Adrenal gland (tissue), 19 donors: ENCODE measurements at places on chromosomes 16 and 17.
A peak's percentile ranks its signal among the peaks of the same experiment; 100 is the strongest.

DNA sequence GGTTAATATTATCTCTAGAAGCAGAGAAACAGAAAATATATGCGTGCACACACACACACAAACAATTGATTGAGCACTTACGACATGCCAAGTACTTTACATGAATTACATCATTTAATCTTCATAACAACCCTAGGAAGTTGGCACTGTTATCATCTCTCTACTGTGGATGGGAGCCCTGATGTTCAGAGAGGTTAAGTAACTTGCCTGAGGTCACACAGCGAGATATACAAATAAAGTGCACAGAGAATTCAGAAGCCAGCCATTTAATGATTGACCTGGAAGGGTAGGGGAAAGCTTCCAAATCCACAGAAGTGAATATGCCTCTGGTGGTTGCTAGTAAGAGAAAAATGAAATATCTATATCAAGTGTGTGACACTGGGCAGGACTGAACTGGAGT, 37.5 kb upstream of the GPR139 start:
- no peak overlapping the region for H3K27ac ChIP-seq
- no peak overlapping the region for H3K4me3 ChIP-seq
- DNase-seq, result no peak
- no peaks in the 10 kb centered on the region for H3K4me1 ChIP-seq

DNA sequence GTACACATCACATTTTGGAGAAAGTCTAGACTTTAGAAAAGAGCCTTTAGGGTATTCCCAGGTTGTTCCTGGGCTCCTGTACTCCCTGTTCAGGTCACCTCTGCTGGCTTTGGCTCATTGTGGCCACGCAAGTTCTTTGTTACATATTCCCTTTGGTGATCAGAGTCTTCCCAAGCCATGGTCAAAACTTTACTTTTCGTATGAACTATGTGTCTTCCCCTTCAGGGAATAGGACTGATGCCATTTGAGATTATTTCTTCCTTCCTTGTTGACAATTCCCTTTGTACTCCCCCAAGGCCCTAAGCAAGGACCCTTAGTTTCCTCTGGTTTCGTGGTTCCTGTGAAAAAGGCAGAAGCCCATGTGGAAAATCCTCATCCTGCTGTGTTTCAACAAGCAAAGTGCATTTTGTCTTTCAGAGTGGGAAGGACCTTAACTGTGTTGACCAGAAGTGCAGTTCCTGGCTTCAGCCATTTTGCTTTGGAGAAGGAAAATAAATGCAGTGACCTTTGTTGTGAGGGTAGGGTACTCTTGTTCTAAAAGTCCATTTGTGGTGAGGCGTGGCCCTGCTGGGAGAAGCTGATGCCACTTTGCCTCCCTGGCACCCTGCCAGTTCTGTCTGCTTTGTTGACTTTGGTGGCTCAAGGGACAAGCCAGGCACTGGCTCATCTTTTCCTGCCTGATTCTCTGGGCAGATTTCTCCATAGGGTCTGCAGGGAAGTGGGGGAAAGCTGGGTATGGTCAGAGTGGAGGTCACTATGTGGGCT, 55.1 kb downstream of the ZNRF1 start:
- H3K36me3 ChIP-seq, result no peaks in the 10 kb centered on the region
- peaks cover 13% of the 10 kb centered on the region for H3K4me1 ChIP-seq
- peak; percentile 72 for DNase-seq
- H3K27ac ChIP-seq, result no peak overlapping the region
- no peak overlapping the region for H3K4me3 ChIP-seq

DNA sequence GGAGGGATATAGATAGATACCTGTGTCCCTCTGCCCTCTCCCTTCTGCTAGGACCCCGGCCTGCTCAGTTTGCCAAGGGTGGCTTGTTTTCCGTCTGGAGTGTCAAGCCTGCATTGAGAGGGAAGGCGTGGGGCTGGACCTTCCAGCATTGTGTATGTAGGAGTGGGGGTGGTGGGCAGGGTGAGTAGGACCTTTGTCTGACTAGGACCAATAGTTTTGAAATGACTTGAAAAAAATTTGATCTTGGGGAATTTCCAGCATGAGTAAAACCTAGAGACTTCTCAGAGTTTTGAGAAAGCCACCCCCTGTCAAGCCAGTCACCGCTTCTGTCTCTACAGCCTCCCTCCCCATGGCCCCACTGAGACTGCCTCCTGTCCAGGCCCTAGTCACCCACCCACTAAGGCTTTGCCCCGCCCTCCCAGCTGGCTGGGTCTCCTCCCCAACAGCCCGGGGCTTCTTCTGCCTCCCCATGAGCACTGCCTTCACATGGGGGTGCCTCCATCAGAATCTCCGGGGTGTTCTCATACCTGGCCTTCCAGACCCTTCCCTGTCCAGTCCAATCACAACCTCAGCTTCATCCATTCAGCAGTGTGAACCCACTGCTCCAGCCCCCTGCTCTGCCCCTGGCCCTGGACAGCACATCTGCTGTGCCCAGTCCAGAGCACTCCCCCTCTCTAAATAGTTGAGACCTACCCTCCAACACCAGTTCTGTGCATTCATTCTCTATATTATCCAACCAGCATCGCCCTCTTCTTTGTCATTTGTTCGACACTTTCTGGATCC, 207.0 kb downstream of the MSI2 start:
- H3K27me3 ChIP-seq, result no peaks in the 10 kb centered on the region
- peak overlapping the region; percentile 79 for H3K27ac ChIP-seq
- H3K4me1 ChIP-seq, result peaks cover 9% of the 10 kb centered on the region
- no peaks in the 10 kb centered on the region for H3K36me3 ChIP-seq
- DNase-seq, result no peak
- no peak overlapping the region for H3K4me3 ChIP-seq

- H3K4me1 ChIP-seq, result no peaks in the 10 kb centered on the region
- H3K27me3 ChIP-seq, result no peaks in the 10 kb centered on the region
- H3K4me3 ChIP-seq, result no peak overlapping the region
- no peak overlapping the region for H3K27ac ChIP-seq
These were observed 46.1 kb upstream of the NLK start for GRCh38 chr17:27996202-27997043.

GRCh38 chr17:77666881-77667395, 291.6 kb upstream of the TNRC6C start:
- no peaks in the 10 kb centered on the region for H3K4me1 ChIP-seq
- DNase-seq, result no peak
- no peak overlapping the region for H3K27ac ChIP-seq
- H3K27me3 ChIP-seq, result no peaks in the 10 kb centered on the region
- no peaks in the 10 kb centered on the region for H3K36me3 ChIP-seq

DNA sequence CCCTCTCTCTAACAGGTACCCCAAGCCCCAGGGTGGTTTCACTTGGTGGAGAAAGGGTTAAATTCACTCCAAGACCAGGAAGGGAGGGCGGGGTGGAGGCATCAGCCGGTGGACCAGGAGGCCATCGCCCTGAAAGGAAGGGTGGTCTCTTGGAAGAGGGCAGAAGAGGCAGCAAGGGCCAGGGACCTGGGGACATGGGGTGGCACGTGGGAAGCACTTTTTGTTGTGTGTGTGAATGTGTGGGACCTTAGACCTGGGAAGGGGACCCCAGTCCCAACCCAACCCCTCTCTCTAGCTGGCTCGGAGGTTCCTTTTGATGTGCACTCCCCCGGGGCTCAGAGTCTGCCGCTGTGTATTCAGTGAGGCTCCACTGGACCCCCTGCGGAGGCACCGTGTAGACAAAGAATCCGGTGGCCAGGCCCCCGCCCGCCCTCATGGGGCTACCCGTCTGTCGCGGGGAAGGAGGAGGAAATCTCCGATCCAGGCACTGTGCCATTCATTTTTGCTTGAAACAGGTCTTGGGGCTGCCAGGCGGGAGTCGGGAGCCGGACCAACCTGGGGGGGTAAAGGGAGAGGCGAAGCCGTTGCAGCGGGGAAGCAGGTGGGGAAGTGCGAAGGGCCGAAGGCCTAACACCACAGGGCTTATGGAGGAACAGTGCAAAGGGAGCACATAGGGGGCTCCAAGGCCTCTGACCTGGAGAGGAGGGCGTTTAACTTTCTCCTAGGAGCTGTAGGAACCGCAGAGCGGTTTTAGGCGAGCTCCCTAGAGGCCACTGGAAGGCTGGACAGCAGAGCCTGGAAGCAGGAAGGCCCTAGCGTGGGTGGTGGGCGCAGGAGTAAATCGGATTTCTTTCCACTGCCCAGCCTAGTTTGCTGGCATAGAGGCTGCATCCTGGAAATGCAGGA, 3.2 kb upstream of the WNT3 start:
- peaks cover 58% of the 10 kb centered on the region for H3K27me3 ChIP-seq
- no peak overlapping the region for H3K4me3 ChIP-seq
- H3K27ac ChIP-seq, result no peak overlapping the region
- no peak for DNase-seq

DNA sequence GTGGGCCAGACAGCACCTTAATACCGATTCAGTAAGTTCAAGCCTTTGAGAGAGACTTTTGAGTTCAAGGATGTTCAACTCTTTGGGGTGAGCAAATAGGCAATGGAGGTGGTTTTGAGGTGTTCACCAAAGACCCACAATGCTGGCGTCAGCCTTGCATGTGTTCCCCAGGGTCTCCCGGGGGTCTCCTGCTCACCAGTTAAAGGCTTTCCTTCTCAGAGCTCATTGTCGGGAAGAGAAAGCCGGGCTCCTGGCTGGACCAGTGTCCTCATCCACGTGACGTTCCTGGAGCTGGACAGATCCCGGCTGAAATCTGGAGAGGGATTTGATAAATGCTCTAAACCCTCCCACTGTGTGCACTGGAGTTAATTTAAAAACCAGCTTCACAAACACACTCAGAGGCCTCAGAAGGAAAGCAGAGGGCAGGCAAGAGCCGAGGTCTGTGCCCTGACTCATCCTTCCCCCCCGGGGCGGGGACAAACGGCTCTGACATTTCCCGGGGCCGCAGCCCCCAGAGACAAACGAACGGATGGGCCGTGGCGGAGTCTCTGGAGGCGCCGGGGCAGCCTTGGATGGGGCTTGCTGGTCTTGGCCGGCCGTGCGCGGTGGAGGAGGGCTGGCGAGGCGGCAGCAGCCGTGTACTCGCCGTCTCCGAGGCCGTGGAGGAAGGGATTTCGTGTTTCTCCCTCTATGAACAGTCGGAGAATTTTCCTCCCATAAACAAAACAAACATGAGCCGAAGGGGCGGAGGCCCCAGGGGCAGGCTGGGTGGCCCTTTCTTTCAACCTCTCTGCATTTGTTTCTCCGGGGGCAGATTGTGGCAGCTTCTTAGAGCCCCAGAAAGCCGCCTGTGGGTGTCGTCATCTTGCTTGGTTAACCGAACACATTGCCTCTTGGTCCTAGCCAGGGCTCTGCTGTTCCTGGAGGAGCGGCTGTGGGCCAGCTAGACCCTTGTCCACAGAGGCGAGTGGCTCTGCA, 94.2 kb downstream of the NTN1 start:
- no peaks in the 10 kb centered on the region for H3K4me1 ChIP-seq
- peak; percentile 28 for DNase-seq
- H3K36me3 ChIP-seq, result no peaks in the 10 kb centered on the region

GRCh38 chr16:83586461-83587200, 221.1 kb upstream of the HSBP1 start:
- no peaks in the 10 kb centered on the region for H3K4me1 ChIP-seq
- H3K4me3 ChIP-seq, result no peak overlapping the region
- H3K36me3 ChIP-seq, result no peaks in the 10 kb centered on the region
- no peak overlapping the region for H3K27ac ChIP-seq
- no peaks in the 10 kb centered on the region for H3K27me3 ChIP-seq
- DNase-seq, result no peak

GRCh38 chr16:50696575-50697420, 3.4 kb downstream of the NOD2 start:
- no peaks in the 10 kb centered on the region for H3K36me3 ChIP-seq
- H3K27ac ChIP-seq, result no peak overlapping the region
- DNase-seq, result peak; percentile 84
- peaks cover 12% of the 10 kb centered on the region for H3K4me1 ChIP-seq
- no peaks in the 10 kb centered on the region for H3K27me3 ChIP-seq

GRCh38 chr16:4018391-4018790, 97.9 kb downstream of the ADCY9 start:
- no peak overlapping the region for H3K27ac ChIP-seq
- no peak for DNase-seq
- H3K27me3 ChIP-seq, result no peaks in the 10 kb centered on the region
- no peak overlapping the region for H3K4me3 ChIP-seq
- no peaks in the 10 kb centered on the region for H3K4me1 ChIP-seq
- no peaks in the 10 kb centered on the region for H3K36me3 ChIP-seq

DNA sequence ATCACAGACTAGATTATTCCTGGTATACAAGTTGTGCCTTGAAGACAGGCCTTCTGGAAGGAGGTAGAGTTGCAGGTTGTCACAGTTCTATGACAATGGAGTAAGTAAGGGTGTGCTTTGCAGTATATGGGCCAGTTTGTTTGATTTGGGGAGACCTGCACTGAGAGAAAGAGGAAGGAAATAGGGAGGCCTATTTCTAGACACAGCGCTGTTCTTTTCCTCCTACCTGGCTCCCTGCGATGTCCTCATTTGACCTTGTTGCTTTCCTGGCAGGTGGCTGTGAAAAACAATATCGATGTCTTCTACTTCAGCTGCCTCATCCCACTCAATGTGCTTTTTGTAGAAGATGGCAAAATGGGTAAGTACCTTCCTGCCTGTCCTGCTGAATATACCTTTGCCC, 22.5 kb upstream of the RASL10B start:
- H3K4me1 ChIP-seq, result peaks cover 20% of the 10 kb centered on the region
- no peaks in the 10 kb centered on the region for H3K27me3 ChIP-seq
- peaks cover 17% of the 10 kb centered on the region for H3K36me3 ChIP-seq
- no peak overlapping the region for H3K4me3 ChIP-seq

DNA sequence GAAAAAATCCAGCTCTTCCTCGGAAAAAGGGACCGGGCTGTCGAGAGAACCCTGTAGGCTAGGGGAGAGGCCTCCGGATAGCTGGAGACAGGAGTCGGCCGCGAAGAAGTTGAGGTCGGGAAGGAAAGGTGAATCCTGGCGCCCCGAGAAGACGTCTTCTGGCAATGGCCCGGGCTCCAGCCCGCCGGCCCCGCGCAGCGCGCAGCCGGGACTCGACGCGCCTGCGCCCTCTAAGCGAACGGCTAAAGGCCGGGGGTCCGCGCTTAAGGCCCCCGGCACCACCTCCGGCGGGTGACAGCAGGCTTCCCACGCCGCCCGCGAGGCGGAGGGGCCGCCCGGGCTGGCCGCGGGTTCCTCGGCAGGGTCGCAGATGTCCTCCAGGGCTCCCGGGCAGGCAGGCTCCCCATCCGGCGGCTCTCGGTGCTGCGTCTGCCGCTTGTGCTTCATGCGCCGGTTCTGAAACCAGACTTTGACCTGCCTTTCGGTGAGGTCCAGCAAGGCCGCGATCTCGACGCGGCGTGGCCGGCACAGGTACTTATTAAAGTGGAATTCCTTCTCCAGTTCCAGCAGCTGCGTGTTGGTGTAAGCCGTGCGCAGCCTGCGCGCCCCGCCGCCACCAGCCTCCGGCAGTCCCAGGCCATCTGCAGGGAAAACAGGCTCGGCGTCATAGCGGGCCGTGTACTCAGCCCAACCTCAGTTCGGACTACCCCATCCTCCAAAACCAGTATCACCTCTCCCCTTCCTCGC, 1.6 kb downstream of the HOXB2 start:
- no peaks in the 10 kb centered on the region for H3K27me3 ChIP-seq
- peaks cover 8% of the 10 kb centered on the region for H3K36me3 ChIP-seq
- no peak overlapping the region for H3K4me3 ChIP-seq
- H3K27ac ChIP-seq, result peak overlapping the region; percentile 72
- DNase-seq, result peak; percentile 57
